ENCODE measurements at places on chromosomes 2 and 18.

- peak; percentile 87 for DNase-seq
These were observed at the start of gene MGAT4A for GRCh38 chr2:98731041-98731893. Gene MGAT4A, minus strand, starts transcription at chr2:98731132. Its CDS starts 4,800 bp downstream, at chr2:98726332.

DNA sequence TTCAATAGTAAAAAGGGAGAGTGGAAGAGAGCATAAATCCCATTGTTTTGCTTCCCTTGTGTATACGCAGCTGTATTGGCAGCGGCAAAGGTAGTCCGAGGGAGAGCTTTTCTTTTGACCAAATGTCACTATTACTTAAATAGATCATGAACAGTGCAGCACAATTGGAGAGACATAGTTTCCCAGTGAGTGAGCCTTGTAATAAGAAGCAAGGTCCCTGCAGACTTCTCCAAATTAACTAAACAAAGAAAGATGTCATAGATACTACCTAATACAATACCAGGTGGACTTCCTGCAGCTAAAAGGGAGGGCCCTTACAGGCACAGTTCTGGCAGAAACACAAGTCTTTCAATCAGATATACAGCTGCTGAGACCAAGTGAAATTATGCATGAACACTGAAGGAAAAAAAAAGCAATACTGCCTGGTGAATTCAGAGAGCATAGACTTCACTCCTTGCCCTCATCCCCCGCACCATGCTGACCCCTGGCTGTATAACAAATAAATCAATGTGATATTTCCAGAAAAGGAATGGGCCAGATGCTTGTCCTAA is 404.7 kb upstream of the CDH2 start:
- no peak for DNase-seq

DNA sequence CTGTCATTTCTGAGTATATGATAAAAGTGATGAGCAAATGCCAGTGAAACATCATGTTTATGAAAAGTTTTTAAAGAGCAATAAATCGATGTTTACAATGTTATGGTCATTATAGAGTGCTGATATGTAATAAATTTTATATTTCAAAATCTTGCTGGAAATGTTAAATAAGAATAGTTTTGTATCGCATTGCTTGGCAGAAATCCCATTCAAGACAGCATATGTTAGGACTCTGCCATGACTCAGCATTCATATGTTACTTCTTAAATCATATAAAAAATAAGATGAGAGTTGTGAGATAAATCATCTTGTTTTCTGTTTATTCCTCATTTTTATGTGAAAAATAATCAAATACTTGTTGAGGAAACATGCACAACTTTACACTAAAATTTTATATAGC is 949.9 kb upstream of the NRXN1 start:
- no peak for DNase-seq

- DNase-seq, result no peak
These were observed 32.2 kb downstream of the USP34 start for GRCh38 chr2:61438670-61439069.

DNA sequence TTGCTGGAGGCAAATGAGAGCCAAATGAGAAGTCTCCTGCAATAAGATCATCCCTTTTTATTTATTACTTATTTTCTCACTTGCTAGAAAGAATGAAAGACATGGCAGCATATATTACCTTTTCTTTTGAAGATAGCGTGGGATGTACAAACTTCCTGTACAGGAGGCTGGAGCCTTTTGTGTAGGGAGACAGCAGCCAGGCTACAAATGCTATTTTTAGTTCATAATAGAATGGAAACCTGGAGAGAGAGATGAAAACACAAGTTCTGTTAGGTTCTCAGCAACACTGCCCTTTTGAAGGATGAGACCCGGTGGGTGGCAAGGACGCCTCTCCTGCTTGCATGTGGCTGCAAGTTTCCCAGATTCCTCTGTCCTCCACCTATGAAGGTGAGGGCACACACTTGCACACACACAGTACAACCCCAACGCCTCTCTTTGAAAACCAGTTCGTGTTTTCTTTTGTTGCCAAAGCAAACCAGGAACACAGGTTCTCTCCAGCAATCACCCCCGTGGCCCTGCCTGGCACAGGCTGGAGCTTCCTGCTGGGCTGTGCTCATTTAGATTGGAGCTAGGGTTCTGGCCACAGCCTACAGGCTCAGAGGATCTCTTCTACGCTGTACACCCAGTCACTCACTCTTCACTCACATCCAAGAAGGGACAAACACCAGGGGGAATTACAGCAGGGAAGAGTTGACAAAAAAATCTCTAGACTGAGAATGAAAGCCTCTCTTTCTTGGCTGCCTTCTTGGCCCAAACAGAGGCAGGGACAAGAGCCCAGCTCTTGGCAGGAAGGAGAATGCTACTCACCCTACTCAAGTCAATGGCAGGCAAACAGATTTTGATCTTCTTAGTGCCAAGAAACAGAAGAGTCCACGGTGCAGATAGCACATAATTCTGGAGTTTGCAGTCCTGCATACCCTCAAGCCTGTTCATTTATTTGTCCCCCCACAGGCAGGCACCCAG is 55.6 kb downstream of the MRPL35 start:
- no peak for DNase-seq

- DNase-seq, result no peak
These were observed 78.6 kb downstream of the ZNF519 start for GRCh38 chr18:14053661-14054060.

DNA sequence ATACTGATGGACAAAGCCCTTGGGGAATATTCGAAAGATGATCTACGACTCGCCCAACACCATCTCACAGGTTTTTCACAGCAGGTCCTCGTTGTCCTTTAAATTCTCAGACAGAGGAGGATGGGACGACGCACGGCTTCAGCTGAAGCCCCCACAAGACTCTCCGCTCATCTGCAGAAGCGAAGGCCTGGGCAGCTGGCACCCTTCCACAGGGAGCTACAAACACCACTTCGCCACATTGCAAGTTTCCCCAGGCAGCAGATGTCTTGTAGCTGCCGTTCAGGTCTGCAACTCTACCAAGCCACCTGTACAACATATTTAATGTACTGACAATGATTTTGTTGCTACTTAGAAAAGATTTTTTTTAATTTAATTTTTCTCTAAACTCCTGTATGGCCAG is 642.9 kb downstream of the ZEB2 start:
- no peak for DNase-seq

- no peak for DNase-seq
These were observed 332.8 kb upstream of the FSHR start for GRCh38 chr2:49487139-49487538.

- peak; percentile 40 for DNase-seq
These were observed 9.5 kb downstream of the ZEB2 start for GRCh38 chr2:144510294-144510991.

DNA sequence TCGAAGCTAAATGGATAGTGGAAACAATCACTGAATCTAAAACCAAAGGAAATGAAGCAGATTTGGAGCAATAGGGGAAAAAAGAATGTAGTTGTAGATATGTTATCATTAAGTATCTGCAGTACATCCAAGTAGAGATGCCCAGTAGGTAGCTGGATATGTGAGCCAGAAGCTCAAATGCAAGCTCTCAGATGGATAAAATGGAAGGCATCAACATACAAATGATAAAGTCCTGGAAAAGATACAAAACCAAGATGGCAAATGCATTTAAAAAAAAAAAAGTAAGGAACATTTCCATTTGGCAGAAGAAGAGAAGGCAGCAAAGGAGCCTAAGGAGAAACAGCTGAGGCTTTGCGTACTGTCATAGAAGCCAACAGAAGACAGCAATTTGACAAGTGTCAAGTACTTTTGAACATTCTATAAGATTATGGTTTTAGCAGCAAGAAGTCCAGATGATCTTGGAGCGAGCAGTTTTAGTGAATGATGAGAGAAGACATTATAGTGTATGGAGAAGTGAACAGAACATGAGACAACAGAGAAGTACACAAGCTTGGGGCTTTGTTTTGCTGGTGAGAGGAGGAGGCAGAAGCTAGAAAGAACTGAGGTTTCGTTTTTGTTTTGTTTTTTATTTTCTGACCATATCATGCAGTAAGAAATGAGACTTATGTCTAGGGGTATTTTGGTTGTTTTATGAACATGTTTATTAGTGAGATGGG is 18.3 kb downstream of the ROCK2 start:
- DNase-seq, result no peak

- peak; percentile 21 for DNase-seq
These were observed 2.9 kb downstream of the RNF149 start for GRCh38 chr2:101305492-101306078.

DNA sequence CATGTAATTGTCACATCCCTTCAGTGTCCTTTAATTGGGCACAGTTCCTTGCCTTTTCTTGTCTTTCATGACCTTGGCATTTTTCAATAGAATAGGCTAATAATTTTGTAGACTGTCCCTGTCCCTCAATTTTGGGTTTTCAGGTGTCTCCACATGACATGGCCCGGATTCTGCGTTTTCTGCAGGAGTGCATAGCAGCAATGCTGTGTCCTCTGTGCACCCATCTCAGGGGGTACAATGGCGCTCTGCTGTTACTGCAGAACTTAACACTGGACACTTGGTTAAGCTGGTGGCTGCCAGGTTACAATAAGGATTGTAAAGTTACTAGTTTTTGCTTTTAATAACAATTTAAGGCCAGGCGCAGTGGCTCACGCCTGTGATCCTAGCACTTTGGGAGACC is 51.3 kb downstream of the INPP5D start:
- no peak for DNase-seq

GRCh38 chr18:48816554-48816953 is 134.2 kb downstream of the SMAD7 start:
- DNase-seq, result no peak

- no peak for DNase-seq
These were observed 217.2 kb downstream of the TMEM163 start for GRCh38 chr2:134501476-134502091.

DNA sequence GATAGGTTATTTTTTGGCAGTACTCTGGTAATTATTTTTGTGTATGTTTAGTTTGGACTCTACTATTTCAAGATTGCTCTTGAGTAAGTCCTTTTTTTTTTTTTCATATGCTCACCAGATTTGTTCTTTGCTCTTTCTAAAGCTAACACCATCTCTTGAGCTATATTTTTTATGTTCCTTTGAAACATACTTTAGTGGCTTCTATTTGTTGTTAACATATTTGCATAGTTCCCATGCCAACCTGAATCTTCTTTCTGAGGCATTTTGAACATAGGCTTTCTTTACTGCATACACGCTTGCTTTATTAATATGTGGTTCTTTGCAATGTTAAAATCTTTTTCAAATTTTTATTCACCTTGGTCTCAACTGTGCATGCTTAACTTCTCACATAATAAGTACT is 1644.9 kb downstream of the SUCLG1 start:
- DNase-seq, result no peak

DNA sequence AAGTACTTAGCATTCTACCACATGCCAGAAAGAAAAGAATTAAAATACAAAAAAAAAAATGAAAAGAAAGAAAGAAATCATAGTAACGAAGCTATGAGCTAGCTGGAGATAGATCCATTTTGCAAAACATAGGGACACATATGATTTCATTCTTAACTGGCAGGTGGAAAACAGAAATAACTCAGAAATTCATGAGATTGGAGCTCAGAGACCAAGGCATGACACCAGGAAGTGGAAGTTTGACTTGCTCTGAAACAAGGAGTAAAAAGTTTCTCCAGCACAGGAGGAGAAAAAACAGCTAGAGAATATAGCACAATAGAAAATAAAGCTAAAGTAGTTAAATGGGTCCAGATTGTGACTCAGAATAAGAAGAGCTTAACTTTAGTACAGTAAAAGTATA is 278.1 kb downstream of the ZEB2 start:
- no peak for DNase-seq

DNA sequence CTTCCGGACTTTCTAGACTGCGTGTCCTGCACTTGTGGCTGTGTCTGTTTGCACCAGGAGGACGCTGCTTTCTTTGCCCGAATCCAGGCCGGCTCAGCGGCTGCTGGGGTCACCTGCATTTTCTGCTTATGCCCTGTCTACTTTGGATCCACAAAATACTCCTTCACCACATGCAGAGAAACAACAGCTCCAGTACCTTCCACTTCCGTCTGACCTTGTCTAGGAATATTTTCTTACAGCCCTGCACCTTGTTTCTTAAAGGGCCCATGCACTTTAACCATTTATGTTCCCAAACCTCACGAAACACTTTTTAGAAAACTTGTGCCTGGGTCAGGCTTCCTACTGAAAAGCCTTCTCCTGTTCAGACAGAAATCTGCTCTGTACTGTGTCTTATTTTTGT is 129.4 kb upstream of the NCK2 start:
- DNase-seq, result no peak

DNA sequence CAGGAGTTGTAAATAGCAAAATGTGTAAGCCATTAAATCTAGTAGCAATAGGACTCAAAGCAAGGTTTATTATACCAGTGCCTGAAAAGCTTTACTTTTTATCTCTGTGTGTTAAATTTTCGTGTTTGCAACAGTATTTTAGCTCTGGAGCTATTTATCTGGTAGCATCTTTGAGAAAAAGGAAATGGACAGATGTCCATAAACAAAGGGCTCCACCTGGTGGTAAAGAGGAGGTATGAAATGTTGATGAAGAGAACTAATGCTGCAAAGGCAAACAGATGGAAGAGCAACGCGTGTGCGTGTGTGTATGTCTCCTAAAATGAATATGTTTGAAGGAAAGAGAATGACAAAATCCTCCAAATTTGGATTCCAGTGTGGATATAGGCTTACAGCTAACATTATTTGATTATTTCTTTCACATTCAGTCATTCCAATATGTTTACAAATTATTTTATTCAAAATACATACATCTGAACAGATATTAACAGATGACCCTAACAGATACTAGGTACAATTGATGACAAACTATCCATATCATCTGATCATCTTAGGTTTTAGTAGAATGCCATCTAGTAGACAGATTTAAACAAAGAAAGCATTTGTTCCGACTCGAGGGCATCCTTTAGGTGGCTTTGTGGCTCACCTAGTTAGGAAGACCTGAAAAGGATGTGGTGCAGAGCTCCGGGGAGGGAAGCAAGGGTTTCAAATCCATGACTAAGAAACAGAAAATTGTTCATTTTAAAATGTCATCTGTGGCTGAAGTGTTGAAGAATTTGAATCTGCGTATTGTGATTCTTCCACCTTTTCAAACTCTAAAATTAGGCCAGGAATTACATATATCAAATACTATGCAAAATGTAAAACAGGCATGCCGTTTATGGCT is 383.3 kb downstream of the MTX2 start:
- DNase-seq, result peak; percentile 20

DNA sequence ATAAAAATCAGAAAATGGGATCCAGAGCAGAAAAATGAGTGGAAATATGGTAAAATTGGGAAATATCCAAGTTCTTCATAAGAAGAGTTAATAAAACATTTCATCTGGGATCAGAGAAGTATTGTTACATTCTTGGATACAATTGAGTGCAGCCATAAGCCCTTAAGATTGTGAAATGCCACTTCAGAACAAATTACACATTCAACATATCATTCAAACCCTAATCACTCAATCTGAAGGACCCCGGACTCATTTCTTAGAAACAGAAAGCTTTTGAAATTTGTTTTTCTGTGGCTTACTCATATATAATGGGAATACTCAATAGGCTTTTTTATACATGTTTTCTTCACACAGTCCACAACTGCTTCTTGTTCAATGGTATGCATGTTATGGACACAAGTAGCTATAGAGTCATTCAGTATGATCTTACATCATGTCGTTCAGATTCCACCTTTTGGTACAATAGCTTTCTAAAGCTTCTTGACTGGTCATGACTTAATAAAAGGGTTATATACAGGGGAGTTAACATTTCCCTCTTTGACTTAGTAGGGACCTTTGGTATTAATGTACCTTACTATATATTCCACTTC is 39.9 kb downstream of the SCN7A start:
- DNase-seq, result no peak

GRCh38 chr2:193228276-193228675 is 1033.5 kb upstream of the TMEFF2 start:
- no peak for DNase-seq

GRCh38 chr2:234146087-234146826 is 95.8 kb downstream of the SPP2 start:
- DNase-seq, result no peak

- no peak for DNase-seq
These were observed 162.8 kb downstream of the RBM43 start for GRCh38 chr2:151098841-151099240.

GRCh38 chr2:55419233-55419678 is 400 bp downstream of the CCDC88A start:
- DNase-seq, result no peak

All from activated CD4-positive, alpha-beta T cell treated with anti-CD3 and anti-CD28 coated beads for 36 hours (primary cell).